ENCODE measurements at places on chromosomes 1 and 21.

- no peak for DNase-seq
Measured at GRCh38 chr1:202200112-202200548, 6.5 kb downstream of the LGR6 start.

GRCh38 chr1:1393428-1393827 is 5.7 kb downstream of the CCNL2 start:
- no peak for DNase-seq

DNA sequence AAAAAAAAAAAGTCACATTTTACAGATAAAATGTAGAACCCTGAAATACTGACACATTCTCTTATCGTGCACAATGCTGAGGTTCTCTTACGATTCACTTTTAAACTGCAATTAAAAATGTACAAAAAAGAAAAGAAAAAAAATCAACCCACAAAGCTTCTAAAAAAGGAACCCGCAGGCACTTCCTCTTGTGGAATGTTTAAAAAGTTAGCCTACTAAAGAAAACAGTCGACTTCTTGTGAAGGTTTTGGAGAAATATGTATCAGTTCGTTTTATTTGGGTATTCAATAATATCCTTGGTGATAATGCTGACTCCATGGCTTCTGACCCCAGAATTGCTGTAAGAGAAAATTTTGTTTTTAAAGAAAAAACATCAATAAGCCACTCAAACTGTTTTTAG is 10.2 kb downstream of the HNRNPU start:
- no peak for DNase-seq

DNA sequence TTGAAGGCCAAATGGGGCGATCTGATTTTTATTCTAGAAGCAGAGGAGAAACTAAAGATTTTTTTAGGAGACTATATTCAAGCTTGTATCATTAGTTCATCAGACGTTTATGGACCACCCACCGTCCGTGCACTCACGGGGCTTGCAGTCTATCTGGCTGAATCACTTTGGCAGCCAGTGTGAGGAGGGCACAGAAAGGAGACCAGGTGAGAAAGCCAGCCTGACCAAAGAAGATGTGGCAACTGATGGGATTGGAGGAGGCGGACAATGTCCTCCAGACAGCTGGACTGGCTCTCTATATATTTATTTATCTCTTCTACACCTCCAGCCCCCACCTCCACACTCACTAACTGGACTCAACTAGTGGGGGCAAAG is 822 bp upstream of the ELOVL1 start:
- DNase-seq: no peak

GRCh38 chr21:41542727-41543126 is 34.8 kb upstream of the TMPRSS2 start:
- DNase-seq: no peak

DNA sequence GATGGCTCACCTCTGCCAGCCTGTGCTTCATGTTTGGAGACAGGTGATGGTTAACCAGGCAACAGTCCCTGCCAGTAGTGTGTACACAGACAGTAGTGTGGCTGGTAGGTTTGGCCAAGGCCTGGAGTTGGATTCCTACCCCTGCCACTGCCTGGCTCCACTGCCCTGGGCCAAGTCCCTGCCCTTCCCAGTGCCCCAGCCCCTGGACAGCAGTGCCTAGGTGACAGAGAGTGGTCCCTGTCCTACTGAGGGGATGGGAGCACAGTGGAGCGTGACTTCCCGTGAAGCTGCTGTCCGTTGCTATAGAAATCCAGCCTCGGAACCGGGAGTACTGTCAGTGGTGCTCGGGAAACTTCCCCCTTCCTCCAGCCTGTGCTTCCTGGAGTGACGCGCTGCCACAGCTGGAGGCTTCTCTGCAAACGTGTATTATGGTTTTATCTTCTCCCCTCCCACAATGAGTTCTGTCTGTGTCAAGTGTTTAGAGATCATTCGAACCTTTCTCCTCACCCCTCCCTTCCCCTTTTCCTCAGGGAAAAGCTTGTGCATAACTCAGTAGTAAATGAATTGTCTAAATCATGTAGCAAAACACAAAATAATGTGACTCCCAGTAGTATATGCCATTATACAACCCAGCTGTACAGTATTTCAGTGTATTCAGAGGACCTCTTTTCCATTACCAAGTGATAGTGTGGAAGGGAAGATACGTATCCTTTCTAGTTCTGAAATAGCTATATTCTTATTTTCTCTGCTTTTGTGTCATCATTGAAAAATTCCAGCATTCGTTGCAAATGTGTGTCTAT is 73.4 kb downstream of the GALNT2 start:
- DNase-seq: no peak

DNA sequence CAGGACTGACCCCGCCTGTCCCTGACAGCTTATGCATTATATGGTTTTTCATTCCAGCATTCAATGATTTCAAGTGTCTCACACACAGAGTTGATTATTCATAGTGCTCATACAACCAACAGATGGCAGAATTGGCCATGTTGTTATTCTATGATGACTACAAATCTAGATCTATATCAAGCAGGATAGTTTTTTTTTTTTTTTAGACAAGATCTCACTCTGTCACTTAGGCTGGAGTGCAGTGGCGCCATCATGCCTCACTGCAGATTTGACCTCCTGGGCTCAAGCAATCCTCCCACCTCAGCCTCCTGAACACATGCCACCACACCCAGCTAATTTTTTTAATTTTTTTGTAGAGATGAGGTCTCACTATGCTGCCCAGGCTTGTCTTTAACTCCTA is 40.1 kb upstream of the LRRC8D start:
- no peak for DNase-seq

DNA sequence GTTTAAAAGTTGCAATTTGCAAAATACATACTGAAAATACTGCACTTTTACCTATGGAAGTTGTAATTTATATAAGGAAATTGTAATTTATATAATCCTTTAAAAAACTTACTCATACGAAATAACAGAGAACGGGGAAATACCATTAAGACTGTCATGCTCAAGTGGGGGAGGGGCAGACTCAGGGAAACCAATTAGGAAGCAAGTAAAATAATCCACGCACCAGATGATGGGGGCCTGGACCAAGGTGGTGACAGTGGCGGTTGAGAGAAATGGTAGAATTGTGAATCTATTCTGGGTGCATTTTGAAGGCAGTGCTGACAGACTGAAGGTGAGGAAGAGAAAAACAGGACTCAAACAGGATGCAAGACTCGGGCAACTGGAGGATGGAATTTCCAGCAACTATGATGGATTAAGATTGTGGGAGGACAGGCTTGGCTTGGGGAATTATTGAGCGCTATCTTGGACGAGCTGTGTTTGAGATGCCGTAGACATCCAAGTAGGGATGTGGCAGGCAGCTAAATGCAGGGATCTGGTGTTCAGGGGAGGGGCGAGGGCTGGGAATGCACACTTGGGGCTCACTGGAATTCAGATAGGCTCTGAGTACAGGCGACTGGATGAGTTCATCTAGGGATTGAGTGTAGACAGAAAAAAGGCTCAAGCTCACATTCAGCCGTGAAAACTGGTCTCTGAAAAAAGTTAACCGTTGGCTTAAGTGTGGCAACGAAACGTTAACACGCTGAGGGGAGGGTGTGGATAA is 977 bp downstream of the LCA5L start:
- DNase-seq: no peak

DNA sequence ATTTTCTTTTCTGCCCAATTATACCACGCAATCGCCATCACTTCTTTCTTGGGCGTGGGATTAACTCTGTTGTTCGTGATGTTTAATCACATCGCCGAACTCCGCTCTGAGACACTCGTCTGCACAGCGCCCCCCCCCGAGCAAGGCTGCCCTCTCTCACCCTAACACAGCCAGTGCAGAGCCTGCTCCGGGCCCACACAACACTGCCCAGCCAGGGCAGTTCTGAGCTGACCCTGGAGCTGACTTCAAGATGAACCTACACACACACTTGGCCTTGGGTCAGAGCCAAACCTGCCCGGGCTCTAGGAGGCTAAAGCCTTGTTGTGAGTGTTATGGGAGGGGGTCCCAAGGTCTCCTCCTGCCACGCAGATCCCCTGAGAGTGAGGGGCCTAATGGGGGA is 64.6 kb upstream of the LRP8 start:
- no peak for DNase-seq

DNA sequence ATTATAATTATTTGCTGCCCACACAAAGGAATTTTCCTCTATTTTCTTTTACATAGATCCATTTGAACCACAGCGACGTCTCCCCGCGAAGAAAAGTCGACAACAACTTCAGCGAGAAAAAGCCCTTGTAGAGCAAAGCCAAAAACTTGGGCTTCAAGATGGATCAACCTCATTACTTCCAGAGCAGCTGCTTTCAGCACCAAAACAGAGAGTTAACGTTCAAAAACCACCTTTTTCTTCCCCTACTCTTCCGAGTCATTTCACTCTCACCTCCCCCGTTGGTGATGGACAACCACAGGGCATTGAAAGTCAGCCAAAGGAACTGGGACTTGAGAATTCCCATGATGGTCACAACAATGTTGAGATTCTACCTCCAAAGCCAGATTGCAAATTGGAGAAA is 7.2 kb downstream of the GORAB start:
- no peak for DNase-seq

GRCh38 chr1:174230399-174230798 is 71.1 kb downstream of the RABGAP1L start:
- DNase-seq: no peak

- DNase-seq: no peak
Measured at GRCh38 chr1:100799954-100800612, 80.5 kb downstream of the VCAM1 start.

DNA sequence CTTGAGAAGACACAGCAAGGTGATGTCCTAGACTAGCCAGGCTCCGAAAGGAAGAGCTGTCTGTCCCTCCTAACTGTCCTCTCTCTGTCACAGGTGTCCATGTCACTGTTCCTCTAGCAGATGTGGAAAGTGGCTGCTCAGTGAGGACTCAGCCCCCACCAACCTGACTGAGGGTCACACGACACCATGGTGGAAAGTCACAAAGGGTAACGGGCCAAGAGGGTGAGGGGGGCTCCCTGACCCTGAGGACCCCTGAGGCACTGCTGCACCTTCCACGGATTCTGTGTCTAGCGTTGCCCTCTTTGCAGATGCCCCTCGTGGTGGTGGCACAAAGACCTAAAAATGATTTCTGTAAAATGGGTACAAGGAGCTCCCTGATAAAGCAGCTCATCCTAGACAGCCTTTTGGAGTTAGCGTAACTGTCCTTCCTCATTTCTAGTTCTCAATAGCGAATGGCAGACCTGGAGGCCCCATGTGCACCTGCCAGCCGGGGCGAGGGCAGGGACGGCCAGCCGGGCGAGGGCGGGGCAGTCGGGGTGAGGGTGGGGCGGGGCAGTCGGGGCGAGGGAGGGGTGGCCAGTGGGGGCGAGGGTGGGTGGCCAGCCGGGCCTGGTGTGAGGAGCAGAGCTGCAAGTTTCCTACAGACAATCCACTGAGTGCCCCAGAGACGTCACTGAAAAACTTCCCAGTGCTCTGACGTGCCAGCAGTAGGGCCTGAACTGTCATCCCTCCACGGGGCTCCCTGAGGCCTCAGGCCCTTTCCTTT is 23.4 kb downstream of the POFUT2 start:
- no peak for DNase-seq

- DNase-seq: no peak
Measured at GRCh38 chr1:196407358-196408051, 200.7 kb downstream of the KCNT2 start.
